ENCODE measurements at places on chromosomes 6 and 20.

DNA sequence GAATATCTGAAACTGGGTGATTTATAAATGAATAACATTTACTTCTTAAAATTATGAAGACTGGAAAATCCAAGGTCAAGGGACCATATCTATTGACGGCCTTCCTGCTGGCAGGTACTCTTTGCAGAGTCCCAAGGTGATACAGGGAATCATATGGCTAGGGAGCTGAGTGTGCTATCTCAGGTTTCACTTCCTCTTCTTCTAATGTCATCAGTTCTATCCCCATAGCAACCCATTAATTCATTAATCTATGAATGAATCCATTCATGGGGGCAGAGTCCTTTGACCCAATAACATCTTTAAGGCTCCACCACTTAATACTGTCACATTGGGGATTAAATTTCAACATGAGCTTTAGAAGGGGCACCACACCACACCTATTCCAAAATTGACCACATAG, 772.0 kb downstream of the HACE1 start:
- no peak for DNase-seq

DNA sequence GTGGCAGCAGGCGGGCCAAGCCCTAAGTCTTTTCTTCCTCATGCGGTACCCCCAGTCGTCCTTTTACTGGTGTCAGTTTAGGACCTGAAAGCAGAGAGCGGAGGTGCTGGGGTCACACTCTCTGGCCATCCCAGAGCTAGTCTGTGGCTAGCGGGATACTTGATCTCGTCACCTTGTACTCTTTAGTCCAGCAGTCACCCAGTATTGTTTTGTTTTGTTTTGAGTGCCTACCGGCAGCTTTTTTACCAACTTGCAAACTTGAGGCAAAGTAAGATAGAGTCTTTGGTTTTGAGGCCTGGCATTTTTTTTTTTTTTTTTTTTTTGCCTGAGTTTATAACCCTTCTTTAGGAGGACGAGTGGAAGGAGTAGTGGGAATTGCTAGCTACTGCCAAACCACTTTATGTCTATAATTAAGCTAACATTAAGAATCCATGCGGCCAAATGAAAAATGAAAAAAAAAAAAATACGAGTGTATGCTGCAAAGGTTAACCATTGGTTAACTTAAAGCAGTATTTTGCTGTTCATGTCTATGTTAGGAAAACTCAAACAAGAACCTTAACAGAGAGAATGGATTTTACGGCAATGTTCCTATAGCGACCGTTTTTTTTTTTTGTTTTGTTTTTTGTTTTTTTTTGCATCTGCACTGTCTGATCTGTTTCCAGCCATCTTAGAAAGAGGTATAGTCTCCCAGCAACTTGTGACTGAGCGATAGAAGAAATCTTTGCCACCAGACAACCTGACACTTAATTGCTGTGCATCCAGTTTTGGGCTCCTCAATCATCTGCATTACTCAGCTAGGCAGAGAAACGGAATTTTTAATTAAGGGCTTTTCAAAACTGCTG, 56.9 kb downstream of the FAM217A start:
- no peak for DNase-seq

- DNase-seq = no peak
These were observed 35.4 kb downstream of the AKAP12 start for GRCh38 chr6:151275121-151275520.

DNA sequence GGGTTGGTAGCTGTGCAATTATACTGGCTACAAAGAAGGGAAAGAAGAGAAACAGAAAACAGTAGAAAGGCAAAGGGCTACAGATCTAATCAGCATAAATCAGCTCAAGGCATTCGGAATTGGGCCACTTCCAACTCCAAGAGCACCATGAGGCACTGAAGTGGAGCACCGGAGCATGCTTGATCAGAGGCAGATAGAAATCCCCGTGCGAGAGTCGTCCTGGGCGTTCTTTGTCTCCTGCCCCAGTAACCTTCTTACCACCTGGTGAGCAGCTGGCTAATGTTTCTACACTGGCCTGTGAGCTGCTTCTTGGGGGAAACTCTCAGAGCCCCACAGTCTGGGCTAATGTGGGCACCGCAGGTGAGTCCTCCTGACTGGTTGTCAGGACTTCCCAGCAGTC, 16.7 kb downstream of the NEDD9 start:
- DNase-seq = no peak

- DNase-seq = no peak
These were observed 8.6 kb downstream of the SRC start for GRCh38 chr20:37354210-37355195.

- DNase-seq = no peak
These were observed 241.9 kb upstream of the STXBP5 start for GRCh38 chr6:146962329-146962728.

DNA sequence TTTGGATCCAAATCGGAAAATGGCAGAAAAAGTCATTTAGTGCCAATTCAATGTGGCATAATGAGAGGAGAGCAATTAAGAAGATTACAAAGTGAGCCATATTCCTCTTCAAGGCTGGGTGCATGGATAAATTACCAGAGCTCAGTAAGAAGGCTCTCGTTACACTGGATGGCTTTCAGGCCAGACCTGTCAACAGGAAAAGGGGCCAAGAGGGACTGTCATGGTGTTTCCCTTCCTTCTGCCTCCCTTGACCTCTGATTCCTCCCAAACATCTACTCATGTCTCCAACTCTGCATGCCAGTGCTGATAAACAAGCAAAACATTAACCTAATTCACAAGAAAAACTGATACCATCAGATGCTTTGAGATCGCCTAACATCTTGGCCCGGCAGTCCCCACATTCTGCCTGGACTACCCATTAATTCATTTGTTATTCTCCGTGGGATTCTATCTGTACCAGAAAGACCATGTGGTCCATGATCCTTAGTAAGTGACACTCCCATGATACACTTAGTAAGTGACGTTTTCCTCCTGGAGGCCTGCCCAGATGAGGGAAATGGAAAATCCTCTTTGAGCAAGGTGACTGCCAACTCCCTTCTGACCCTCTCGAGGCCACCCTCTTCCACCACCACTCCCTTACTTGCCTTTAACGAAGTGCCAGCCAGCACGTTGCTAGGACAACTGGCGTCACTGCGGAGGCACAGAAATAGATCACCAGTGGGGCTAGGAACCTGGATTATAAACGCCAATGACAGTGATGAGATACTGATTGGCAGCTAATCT, 239.2 kb downstream of the GMPR start:
- DNase-seq = no peak

GRCh38 chr20:18090044-18090443, 32.3 kb upstream of the OVOL2 start:
- no peak for DNase-seq

- no peak for DNase-seq
These were observed 34.7 kb upstream of the IRF4 start for GRCh38 chr6:356828-357251.

DNA sequence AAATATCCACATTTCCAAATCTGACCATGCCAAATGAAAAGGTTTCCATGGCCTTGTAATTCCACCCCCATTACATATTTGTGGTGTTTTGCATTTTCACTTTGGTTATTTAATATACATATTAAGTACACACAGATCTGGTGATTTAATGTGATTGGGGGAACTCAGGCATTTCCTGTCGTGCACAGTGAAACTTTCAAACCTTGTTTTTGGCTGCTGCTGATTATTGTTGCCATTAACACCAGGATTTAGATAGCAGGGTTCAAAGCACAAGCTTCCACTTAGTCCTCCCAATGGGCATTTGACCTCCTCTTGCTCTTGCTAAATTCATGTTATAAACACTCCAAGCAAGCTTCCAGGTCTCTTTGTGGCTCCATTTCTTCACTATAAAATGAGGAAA, 166.5 kb downstream of the SOBP start:
- no peak for DNase-seq

GRCh38 chr6:81384921-81385320, 367.6 kb downstream of the TENT5A start:
- no peak for DNase-seq

GRCh38 chr20:32985596-32985995, 18.6 kb downstream of the SUN5 start:
- DNase-seq = no peak

DNA sequence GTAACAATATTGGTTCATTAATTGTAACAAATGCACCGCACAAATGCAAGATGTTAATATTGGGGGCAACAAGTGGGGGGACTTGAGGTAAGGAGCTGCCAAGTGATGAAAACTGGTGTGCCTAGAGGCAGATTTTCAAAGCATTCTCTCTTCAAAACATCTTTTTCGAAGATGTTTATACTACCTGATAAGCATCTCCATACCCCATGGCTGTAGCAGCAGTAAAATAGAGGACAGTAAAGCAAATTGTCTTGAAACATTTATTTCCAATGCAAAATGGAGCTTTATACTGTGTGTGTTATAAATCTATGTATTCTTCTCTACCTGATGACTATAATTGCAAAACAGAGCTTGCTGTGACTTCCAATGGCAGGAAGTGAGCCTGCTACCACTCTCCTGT, 42.5 kb downstream of the MYLIP start:
- no peak for DNase-seq

DNA sequence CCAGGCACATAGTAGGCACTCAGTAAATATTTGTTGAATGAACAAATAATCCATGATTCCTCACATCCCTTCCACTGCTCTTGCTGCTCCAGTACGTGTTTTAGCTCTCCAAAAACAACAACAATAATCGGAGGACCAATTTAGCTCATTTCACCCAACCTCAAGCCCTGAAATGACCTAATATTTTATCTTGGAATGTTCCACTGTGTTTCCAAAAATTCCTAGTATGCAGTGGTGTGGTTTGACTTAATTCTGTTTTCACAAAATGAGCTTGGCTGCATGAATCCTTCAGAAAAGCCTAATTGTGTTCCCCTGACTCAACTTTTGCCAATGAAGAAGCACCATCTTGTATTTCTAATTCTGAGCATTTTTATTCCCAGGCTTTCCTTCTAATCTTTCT, 168.0 kb upstream of the PHACTR1 start:
- DNase-seq = no peak

GRCh38 chr6:84013931-84014330, 19.6 kb upstream of the MRAP2 start:
- DNase-seq = no peak

GRCh38 chr20:58875541-58876134, 23.1 kb downstream of the GNAS start:
- no peak for DNase-seq

DNA sequence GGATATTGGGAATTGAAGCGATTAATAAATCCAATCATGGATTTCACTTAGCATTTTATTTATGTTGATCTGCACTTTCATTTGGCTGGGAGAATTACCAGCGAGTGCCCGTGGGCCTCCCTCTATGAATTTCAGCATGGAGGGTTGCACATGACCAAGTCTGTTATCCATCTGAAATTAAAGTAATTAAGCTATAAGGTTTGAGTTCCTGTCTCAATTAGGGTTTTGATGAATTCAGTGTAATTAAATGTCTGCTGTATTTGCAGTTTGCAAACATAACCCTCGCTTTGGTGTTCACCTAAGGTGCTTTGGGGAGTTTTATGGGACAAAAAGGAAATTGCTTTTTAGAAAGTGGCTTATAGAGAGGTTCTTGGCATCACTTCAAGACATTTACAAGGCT, 169.8 kb upstream of the RIN2 start:
- DNase-seq = no peak

GRCh38 chr20:17976305-17976704, 7.5 kb downstream of the MGME1 start:
- no peak for DNase-seq

DNA sequence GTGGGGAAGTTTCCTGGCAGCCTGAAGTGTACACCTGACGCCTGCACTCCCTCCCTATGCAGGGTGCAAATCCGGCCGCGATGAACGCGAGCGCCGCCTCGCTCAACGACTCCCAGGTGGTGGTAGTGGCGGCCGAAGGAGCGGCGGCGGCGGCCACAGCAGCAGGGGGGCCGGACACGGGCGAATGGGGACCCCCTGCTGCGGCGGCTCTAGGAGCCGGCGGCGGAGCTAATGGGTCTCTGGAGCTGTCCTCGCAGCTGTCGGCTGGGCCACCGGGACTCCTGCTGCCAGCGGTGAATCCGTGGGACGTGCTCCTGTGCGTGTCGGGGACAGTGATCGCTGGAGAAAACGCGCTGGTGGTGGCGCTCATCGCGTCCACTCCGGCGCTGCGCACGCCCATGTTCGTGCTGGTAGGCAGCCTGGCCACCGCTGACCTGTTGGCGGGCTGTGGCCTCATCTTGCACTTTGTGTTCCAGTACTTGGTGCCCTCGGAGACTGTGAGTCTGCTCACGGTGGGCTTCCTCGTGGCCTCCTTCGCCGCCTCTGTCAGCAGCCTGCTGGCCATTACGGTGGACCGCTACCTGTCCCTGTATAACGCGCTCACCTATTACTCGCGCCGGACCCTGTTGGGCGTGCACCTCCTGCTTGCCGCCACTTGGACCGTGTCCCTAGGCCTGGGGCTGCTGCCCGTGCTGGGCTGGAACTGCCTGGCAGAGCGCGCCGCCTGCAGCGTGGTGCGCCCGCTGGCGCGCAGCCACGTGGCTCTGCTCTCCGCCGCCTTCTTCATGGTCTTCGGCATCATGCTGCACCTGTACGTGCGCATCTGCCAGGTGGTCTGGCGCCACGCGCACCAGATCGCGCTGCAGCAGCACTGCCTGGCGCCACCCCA, 1.2 kb downstream of the GPR6 start:
- DNase-seq = no peak

GRCh38 chr6:150243620-150244314, 100.9 kb downstream of the PPP1R14C start:
- DNase-seq = no peak

- no peak for DNase-seq
These were observed 29.1 kb downstream of the ASXL1 start for GRCh38 chr20:32387252-32387651.

Data from NCI-H1417 treated with DMSO at 0.1 percent for 48 hours (cell line).